ENCODE measurements at places on chromosomes 11 and 22.

DNA sequence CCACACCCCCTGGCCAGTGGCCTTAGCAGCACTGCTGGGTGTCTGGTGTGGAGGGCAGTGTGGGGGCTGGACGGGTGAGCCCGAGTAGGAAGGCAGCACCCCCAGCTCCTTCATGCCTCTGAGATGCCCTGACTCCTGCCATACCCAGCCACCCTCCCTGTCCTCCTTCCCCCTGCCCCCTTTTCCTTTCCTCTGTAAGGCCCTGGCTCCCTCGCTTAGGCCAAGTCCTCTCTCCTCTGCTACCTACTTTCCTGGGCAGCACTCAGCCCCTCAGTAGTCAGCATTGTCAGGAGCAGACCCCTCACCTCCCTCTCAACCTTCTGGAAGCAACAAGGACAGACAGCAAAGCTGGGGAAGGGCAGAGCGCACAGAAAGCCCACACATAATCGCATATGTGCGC is 48.0 kb downstream of the BUD13 start:
- no peak for DNase-seq

GRCh38 chr22:16562711-16563554 is 29.7 kb downstream of the CCT8L2 start:
- DNase-seq: no peak

DNA sequence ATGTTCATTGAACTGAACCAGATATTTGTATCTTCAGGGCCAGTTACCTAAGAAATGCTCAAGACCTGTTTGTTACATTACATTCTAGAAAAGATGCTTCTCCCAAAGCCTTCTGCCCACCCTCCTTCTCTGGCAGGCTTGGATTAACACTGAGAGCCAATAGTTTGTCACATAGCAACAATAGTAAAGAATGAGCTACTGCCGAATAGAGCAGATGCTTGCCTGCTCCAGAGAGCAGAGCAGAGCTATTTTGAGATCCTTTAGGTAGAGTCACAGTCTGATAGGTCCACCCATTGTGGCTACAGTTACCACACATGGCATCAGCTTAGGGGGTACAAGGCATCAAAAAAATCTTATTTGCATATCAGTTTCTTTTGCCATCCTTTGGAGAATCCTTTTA is 13.5 kb upstream of the EP300 start:
- no peak for DNase-seq

DNA sequence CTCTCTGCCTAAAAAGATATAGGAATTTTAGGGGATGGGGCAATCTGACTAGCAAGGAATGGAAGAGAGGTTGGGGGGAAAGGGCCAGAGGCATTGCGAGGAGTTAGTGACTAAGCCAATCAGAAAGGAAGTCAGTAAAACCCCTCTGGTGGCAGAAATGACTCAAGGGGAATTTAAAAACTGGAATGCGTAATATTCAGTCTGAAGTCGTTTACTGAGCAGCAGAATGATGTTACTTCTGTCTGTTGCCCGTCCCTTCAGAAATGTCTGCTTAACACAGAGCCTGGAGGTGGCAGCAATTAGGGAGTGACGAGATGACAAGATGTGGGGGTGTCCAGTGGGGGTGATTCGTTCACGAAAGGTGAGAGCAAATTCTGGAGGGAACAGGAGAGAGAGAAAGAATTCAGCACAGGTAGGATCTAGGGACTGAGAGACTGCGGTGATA is 107.7 kb upstream of the CLMP start:
- DNase-seq: no peak

DNA sequence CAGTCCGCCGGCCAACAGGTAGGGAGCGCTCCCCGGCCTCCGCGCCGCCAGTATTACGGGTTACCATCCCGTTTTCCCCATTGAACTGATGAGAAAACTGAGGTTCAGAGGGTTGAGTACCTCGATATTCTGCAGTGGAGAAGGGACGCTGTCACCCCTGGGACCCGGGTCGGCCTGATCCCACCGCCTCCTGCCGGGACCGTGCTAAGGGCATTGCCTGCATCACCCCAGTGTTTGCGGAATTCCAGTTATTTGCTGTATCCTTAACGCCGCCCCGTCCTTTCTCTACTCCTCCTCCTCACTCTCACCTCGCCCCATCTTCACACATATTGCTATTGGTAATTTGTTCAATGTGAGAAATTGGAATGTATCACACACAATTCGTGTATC is 370 bp upstream of the A4GALT start:
- DNase-seq: no peak

GRCh38 chr11:126840201-126840886 is 160.2 kb downstream of the KIRREL3 start:
- DNase-seq: no peak

DNA sequence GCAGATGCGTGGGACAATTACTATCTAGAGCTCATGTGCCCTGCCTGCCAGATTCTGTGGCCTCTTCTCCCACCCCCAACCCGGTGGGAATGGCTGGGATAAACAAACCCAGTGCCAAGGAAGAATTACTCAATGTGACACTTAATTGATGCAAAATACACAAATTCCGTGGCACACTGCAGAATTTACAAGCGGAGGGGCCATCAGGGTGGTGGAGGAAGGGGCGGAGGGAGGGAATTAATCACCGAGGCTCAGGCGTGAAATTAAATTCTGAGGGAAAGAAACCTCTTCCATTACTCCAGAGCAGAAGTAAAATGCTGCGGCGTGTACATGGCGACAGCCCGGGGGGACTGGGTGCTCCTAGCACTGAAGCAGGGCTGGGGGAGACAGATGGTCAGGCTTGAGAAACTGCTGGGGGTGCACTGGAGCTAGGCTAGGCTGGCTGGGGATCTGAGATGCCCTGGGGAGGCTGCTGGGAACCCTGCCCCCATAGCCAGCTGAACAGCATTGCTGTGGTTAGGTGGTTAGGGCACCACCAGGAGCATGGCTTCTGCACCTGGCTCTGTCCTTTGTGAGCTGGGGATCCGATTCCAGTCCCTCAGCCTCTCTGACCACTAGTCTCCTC is 200.6 kb downstream of the CEP164 start:
- DNase-seq: no peak

DNA sequence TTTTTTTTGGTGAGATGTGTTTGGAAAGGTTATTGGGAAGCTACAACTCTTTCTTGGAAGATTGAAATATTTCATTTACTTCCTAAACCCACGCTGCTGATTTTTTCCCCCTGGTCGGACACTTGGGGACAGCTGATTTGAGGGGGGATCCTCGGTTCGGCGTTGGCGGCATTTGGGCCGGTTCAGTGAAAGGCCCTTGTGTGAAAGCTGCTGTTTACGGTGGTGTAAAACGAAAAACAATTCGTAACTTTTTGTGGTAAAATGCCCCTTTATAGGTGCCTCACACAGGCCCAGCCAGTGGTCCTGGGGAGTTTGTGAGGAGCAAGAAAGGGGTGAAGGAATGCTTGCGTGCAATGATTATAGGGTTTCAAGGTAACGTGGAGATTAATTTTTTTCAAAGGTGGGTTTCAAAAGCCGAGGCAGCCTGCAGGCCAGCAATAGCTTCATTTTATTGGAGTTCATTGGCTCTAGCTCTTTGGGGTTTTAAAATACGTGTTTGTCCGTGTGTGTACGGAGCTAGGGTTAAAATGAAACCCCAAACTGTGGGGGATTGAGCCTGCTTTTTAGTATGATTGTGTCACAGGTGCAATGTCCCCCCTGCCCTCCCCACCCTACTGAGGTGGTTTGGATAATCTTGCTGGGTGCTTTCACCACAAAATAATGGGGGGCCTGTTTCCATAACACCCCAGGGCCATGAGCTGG is 77.2 kb upstream of the PPARA start:
- no peak for DNase-seq

GRCh38 chr11:6556139-6556949 is 47.1 kb downstream of the RRP8 start:
- no peak for DNase-seq

DNA sequence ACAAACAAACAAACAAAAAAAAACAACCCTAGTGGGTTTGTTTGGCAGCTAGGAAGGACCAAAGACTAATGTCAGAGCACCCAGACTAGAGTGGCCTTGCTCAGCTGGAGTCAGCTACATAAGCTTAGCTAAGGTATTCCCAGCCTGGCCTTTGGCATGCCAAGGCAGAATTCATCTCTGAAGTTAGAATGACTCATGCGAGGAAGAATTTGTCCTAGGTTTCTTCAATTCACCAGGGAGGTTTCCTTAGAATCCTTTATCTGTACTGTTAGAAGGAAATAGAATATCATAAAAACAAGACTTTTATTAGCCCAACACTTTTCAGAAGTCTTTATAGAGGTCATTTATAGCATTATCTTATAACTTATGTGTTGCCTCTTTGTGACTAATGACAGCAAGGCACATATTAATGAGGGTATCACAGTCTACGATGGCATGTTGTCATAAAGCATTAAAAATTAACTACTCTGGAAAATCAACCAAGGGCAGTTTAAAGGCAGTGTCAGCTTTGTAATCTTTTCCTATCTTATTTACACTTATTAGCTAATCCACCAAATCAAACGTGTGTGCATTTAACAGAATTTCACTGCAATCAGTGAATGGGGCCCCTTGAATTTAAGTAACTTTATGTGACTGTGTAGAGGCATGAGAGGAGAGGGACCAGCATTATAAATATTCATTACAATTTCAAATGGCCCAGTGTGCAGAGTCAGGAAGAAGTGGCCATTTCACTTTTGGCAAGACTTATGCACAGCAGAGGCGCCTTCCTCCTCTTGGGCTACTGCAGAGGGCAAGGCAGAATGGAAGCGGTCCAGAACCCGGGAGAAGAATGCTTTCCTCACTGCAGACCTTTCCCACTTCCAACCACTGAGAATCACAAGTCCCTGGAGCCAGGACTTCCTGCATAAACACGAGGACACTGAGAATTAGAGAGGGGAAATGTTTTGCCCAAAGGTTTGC is 36.3 kb downstream of the SLC5A1 start:
- DNase-seq: no peak

DNA sequence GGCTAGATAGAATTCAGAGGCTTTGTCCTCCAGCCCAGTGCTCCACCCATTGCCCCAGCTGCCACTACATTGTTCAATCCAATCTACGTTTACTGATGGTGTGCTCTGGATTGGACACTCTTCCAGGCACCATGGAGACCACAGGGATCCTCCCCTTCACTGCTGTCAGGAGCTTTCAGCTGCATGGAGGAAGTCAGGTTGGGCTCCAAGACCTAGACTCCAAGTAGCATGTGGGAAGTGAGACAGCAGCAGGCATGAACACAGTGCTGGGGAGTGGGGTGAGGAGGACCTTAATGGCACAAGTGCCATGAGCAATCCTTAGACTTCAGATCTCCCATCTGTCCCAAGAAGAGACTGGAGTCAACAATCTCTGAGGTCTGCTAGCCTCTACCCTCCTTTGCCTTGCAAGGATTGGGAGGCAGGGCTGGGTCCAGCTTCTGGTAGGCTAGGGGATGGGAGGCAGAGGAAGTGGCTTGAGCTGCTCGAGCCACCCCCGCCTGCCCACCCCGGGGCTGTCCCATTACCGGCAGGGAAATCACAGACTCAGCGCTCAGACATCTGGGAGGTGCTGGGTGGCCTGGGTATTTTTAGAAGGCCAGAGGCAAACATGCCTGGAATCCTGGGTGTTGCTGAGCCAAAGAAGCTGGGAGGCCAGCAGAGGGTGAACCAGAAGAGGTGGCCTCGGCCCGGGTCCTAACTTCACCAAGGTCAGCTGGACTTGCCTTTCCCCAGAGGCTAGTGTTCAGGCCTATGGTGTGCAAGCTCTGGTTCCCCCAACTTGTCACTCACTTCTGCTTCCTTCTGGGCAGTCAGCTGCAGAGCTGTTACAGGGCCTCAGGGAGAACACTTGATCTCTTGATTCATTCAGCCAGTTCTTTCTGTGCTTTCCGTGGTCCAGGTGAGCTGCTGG is 15.2 kb upstream of the FCHSD2 start:
- no peak for DNase-seq

DNA sequence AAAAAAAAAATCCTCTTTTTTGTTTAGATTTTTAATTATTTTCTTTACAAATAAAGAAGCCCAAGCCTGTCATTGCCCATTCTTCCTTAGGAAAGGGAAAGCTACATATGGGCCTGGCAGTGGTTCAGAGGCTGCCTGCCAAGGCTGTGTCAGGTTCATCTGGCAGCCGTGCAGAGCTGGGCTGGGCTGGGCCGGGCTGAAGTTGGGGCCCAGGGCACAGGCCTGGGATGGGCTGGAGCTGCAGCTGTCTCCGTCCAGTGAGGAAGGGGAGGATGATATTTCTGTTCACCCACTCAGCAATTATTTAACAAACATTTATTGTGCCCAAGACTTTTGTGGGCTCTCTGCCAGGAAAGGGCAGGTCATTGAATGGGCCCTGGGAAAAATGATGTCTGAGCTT is 4.6 kb downstream of the PRR5L start:
- no peak for DNase-seq

GRCh38 chr22:47817380-47817779 is 1054.9 kb downstream of the TBC1D22A start:
- DNase-seq: no peak

- DNase-seq: no peak
Measured at GRCh38 chr22:44369916-44370801, 57.4 kb upstream of the SHISAL1 start.

- no peak for DNase-seq
Measured at GRCh38 chr11:93236741-93237675, 39.2 kb upstream of the SLC36A4 start.

GRCh38 chr11:114132417-114132816 is 72.9 kb downstream of the ZBTB16 start:
- DNase-seq: no peak

GRCh38 chr22:50209893-50210292 is 9.1 kb downstream of the SELENOO start:
- DNase-seq: peak; percentile 69

GRCh38 chr11:64384981-64385944 is 26.3 kb downstream of the RPS6KA4 start:
- DNase-seq: no peak

DNA sequence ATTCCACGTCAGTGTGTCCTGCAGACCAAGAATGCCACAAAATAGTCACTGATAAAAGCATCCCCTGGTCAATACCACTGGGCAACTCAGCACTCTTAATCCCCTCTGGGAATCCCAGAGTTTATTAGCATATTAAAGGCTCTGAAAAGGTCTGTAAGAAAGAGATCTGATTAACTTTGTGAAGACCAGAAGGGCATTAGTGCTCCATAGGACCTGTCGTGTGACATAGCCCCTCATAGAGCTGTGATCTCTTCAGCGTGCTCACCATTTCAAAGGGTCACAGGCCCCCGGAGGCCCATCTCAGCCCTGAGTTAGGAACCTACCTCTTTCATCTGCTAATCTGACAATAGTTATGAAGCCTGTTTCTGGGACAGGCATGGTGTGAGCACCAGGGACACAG is 299.2 kb downstream of the MN1 start:
- no peak for DNase-seq

DNA sequence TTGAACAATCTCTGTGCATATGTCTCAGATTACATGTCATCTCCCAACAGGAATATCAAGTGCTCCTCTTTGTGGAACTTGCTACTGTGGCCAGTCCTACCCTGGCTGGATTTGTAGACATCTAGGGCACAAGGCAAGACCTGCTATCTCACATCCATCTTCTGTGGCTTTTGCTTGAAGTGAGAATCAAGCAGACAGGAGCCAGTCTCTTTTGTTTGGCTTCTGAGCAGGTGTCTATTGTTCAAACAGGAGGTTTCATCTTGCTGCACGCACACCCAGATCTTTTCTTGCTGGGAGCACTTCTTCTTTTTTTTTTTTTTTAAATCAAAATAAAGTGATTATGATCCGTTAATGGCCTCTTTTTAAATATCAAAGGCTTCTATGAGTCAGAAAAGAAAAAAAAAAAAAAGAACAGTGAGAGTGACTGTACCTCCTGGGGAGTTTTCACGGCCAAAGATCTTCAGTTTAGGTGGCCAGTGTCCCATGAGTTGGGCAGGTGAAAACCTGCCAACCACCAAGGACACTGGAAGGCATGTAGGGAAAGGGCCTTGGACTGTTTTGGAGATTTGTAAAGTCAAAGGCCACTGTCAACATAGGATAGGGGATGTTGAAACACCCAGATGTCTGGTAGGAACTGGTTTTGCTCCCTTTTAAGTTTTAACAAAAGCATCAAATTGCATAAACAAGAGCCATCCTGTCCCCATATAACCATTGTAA is 78.1 kb downstream of the CD44 start:
- no peak for DNase-seq
